Anterior cingulate cortex (tissue), 58 donors: ENCODE measurements at places on chromosomes 1 and 21.

- no peak for DNase-seq
Observed at GRCh38 chr1:188660572-188660971, 1817.1 kb downstream of the BRINP3 start.

DNA sequence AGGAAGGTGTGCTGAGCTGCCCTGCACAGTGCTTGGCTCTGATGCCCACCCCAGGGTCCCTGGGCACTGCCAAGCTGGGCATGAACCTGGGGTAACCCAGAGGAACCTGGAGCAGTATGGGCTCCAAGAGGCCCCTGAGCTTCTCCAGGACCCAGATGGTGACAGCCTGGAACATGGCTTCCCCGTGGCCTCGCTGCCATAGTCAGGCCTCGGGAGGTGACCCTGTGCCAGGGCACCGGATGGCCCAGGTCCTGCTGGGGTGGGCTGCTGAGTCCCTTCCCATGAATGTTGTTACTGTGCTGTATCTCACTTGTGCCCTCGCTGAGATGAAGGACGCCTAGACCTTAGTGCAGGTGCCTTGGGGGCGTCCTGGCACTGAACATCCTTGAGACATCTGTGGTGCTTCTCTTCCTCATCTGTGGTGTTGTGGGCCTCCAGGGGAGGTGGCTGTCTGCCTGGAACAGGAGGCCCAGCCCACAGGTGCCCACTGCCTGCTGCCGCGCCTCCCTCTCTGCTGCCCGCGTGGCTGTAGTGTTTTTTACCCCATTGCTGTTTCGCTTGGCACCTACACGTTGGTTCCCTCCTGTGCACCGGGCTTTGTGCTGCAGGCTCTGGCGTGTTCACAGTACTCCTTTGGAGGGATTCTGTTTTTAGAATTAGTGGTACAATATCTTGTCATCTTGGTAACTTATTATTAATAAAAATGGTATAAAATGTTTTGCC is 160.3 kb downstream of the PCBP3 start:
- no peak for DNase-seq

- DNase-seq, result no peak
Observed at GRCh38 chr1:78255846-78256245, 210.1 kb downstream of the GIPC2 start.

DNA sequence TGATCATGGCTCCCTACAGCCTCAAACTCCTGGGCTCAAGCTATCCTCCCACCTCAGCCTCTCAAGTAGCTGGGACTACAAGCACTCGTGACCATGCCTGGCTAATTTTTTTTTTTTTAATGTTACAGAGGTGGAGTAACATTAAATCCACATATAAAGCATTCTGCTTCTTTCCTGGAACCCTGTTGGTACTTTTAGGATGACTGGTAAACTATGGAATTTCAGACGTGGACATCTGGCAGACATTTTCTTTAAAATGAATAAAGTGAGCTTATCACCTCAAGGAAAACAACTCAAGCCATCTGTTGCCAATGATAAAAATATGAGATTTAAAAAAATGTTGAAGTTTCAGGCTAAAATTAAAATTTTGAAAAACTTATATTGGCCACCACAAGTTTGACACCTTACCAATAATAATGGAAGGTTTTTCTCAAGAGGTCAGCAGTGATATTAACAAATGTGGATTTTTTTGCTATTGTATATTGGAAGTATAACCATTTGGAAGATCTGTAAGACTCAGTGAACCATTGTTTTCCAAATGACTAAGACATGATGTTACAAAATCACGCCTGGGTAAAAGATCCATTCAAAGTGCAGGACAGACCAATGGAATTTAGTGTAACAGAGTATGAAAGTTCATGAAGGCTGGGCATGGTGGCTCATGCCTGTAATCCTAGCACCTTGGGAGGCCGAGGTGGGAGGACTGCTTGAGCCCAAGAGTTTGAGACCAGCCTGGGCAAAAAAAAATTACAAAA is 52.7 kb upstream of the EIF4G3 start:
- DNase-seq, result no peak

DNA sequence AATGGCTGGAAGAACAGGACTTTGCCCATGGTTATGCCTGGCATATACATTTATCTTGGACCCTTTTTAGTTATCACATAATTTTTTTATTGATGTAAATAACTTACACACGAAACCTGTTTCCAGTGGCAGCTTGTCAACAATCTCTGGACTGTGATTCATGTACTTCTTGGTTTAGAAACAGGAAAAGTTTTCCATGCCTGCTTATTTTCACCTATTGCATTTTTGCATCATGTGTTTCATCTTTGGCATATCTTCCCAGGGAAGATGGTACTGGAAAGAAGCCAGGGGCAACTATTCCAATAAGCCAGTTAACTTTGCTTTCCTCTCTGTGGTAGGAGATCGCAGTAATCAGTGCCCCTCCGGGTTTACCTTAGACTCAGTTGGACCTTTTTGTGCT is 210.3 kb downstream of the TPR start:
- DNase-seq, result no peak

- no peak for DNase-seq
Observed at GRCh38 chr1:64959986-64960385, 6.4 kb downstream of the JAK1 start.

DNA sequence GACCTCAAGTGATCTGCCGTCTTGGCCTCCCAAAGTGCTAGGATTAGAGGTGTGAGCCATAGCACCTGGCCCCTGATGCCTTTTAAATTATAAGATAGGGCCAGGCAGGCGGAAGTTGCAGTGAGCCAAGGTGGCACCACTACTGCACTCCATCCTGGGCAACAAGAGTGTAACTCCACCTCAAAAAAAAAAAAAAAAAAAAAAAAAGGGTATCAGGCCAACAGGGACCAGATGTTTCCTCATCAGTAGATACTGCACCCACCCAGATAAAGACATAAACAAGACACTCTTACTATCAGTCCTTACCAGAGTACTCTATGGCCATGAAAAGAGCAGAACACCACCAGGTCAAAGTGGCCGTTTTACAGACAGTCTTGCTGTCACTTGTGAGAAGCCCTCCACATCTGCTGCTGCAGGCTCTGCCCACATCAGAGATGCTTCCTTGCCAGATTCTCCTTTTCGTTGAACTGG is 3.3 kb downstream of the C21orf58 start:
- no peak for DNase-seq

GRCh38 chr21:33021667-33022066 is 4.1 kb upstream of the OLIG2 start:
- no peak for DNase-seq

GRCh38 chr1:32869923-32870614 is 643 bp downstream of the FNDC5 start:
- DNase-seq, result no peak

GRCh38 chr1:84719543-84720217 is 29.4 kb upstream of the SSX2IP start:
- no peak for DNase-seq

GRCh38 chr1:230169454-230170152 is 102.6 kb downstream of the GALNT2 start:
- DNase-seq, result no peak
